ENCODE measurements at places on chromosomes 16 and 17.

DNA sequence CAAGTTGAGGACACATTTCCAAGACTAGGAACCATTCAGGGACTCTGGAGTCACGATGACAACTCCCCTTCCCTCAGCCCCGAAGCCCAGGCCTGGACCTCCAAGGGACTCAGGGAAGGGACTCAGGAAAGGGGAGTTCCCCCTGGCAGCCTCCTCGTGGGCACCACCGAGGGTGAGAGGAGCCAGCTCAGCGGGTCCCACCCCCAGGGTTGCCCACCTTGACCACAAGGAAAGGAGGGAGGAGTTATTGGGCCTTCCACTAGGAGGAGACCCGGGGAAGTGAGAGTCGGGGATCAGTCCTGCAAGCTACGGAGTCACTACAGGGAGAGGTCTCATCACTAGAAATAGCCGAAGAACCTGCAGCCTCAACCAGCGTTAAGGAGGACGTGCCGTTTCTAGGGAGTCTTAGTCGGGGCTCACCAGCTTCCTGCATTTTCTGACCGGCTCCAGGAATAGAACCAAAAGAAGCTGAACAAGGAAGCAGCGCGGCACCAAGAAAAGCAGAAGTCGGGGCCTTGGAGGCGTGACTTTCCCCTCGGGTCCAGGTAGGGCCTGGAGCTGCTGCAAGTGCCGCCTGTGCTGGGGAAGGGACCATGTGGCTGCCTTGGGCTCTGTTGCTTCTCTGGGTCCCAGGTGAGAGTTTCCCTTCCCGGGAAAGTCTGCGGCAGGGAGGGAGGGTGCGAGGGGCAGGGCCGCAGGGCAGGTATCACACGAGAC is at the start of gene CD300A:
TSS of gene CD300A (plus strand) at position 524 of the 717 bp plus-strand sequence. CDS start at position 594, 70 bp downstream.
- DNase-seq: peak; percentile 23

- DNase-seq: no peak
Observed at GRCh38 chr16:5205361-5206040, 107.9 kb upstream of the EEF2KMT start.

- DNase-seq: peak; percentile 85
Observed at GRCh38 chr17:40516581-40517285, 15.3 kb upstream of the TNS4 start.

GRCh38 chr17:47190770-47191169 is 1.7 kb upstream of the CDC27 start:
- DNase-seq: no peak

DNA sequence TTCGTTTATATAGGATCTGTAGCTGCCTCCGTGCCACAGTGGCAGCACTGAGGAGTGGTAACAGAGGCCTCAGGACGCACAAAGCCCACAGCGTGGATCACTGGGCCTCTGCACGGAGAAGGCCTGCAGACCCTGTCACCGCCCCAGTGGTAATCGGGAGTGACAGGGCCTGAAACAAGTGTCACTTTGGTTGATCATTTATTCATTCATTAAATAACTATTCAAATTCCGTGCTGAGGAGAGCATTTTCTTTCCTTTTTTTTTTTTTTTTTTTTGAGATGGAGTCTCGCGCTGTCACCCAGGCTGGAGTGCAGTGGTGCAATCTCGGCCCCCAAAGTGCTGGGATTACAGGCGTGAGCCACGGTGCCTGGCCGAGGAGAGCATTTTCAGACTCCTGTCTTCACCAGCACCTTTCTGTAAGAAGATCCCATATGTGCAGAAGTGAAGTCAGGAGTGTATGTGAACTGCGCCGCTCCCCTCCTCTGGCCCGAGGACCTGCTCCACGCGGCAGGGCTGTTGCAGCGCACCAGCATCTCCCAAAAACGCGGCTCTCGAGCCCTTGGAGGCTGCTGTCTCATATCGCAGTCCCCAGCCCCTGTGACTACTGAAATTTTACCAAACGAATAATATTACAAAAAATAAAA is 44.9 kb upstream of the TRAP1 start:
- no peak for DNase-seq

DNA sequence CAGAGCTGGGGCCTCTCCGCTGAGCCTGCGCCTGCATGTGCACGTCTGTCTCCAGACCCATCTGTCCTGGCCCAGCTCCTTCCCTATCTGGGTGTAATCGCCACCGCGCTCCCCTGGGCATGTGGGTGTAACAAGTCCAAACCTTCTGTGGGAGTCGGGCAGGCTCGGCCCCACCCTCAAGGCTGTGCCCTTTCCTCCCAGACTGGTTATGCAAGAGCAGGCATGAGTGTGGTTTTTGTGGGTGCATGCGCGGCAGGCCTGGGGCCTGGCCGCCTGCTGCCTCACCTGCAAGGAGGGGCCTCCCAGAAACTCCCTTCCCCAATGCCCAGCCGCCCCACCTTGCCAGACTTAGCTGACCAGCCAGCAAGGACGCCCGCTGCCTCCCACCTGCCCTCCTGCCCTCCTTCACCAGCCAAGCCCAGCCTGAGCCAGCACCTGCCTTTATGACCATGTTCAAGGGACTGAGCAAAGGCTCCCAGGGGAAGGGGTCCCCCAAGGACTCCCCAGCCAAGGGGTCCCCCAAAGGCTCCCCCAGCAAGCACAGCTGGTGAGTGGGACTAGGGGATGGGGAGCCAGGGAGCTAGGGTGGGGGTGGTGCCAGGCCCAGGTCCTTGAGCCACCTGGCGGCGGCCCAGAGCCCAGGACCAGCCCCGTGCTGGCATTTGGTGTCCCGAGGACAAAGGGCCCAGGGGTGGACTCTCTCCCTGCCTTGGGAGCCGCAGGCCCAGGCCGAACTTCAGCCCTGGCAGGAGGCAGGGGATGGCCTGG is at the start of gene EVPLL:
TSS of gene EVPLL (plus strand) at position 342 of the 768 bp plus-strand sequence. CDS start 3,160 bp downstream, outside the sequence.
- DNase-seq: no peak

DNA sequence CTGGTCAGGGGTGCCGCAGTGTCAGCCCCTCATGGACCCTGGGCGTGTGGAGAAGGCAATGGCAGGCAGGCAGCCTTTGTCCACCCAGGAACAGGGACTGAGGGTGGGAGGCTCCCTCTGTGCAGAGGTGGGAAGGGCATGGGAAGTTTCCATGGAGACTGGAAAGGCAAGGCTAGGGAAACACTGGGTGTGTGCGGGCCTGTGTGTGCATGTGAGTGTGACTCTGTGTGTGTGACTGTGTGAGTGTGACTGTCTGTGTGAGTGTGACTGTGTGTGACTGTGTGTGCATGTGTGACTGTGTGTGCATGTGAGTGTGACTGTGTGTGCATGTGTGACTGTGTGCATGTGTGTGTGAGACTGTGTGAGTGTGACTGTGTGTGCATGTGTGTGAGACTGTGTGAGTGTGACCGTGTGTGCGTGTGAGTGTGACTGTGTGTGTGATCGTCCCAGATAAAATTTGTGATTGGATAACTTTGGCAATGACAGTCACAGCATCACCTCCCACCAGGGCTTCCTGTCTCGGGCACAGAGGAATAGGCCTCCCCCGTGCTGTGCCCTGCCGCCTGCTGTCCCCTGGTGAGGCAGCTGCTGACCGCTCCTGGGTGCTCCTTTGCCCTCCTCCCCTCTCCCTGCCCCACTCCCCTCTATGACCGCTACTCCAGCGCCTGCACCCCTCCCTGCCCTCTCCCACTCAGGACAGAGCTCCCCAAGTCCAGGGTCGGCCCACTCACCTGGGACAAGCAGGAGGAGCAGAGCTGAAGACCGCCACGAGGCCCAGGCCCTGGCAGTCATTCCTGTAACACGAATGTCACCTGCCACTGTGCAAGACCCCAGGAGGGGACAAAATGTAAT is 698 bp downstream of the CD300C start:
- DNase-seq: no peak

- DNase-seq: no peak
Observed at GRCh38 chr17:17004251-17004996, 32.5 kb upstream of the TNFRSF13B start.

DNA sequence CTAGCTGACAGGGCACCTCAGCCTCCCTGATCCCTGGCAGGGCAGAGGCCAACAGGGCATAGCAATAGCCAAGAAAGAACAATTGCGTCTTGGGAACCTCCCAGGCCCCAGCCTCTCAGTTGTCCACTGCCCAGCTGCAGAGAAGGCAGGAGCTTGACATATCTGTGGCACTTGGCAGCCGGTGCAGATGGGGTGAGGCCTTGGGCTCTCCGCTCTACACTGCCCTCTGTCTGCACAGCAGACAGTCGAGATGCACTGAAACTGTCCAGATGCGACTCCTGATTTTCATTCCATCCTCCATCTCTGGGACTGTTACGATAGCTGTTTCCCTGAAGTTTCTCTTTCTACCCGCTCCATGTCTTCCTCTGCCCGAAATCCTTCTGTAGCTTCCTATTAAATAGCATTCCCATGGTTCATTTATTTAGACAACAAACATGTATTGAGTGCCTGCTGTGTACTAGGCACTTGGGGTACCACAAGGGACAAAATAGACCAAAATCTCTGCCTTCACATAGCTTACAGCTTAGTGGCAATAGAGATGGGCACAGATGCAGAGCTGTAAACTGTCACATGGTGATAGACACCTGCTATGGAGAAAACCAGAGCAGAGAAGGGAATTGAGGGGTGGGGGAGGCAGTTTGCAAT is 3.3 kb downstream of the POLR3E start:
- peak; percentile 52 for DNase-seq

DNA sequence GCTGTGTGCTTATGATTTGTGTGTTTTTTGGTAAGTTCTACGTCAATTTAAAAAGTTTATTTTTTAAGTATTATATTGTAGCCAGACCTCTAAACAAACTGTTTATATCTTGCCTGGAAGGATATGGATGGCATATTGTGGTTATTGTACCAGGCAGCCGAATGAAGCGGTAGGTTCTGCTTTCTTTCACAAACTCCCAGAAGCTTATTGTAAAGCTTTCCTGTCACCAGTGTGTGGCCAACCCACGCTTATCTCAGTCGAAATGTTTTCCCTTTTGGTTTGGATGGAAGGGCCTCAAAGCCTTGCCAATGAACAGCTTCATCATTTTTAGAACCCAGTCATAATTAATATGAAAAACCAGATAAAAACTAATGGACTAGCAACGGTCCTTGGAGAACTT is 53.1 kb downstream of the CYB5B start:
- DNase-seq: no peak

GRCh38 chr17:66830451-66830850 is 4.5 kb upstream of the CACNG5 start:
- DNase-seq: no peak

DNA sequence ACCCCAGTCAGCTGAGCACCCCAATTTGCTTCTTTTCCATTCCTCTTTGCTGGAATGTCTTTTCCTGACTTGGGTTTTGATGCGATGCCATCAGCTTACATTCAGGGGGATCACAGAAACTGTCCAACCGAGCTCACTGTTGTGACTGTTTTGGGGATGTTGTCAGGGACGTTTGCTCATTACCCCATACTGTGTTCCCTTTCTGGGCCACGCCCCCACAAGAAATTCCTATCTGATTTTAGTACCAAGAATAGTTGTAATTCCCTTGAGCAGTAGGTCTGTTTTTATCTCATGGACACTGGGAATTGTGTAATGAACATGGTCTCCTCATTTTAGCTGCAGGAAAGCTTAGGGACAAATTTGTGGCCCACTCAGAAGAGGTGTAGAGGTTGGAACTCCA is 2.6 kb upstream of the NTN1 start:
- DNase-seq: no peak

GRCh38 chr17:40953881-40954280 is 12.9 kb downstream of the KRT39 start:
- no peak for DNase-seq

GRCh38 chr16:27772093-27772825 is 222.3 kb downstream of the KATNIP start:
- DNase-seq: no peak

DNA sequence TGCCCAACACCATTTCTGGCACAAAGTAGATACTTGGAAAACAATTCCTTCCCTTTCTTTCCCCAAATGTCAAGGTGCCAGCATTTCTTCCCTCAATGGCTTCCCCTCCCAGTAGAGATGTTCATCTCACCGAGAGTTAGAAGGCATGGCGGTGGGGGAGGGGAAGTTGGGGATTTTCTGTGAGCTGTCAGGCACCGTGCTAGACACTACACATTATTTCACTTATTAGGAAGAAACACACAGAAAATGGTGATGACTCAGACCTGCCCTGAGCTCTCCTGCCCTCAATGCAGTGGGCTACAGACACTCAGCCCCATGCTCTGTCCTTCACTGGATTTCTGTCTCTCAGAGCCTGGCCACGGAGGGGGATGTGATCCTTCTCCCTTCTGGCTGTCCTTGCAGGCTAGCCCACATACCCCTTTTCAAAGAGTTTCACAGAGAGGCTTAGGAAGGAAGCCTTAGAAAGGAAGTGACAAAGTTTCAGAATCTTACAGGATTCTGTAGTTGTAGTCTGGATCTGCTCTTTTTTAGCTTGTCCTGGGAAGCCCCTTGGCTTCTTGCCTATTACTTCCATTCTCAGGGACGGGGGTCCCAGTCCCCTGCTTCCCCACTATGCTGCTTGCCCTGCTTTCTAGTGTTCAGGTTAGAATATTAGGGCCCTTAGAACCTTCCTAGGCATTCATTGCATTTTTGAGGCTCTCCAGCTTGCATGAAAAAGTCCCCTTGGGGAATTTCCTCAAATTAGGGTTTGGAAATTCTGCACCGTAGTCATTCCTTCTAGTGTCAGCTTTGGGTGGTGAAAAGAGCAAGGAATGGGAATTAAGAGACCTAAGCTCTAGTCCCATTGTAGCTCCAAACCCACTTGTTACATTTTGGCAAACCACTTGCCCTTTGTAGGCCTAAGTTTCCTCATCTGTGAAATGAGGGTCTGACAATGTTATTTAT is 12.2 kb upstream of the CCL5 start:
- peak; percentile 56 for DNase-seq

DNA sequence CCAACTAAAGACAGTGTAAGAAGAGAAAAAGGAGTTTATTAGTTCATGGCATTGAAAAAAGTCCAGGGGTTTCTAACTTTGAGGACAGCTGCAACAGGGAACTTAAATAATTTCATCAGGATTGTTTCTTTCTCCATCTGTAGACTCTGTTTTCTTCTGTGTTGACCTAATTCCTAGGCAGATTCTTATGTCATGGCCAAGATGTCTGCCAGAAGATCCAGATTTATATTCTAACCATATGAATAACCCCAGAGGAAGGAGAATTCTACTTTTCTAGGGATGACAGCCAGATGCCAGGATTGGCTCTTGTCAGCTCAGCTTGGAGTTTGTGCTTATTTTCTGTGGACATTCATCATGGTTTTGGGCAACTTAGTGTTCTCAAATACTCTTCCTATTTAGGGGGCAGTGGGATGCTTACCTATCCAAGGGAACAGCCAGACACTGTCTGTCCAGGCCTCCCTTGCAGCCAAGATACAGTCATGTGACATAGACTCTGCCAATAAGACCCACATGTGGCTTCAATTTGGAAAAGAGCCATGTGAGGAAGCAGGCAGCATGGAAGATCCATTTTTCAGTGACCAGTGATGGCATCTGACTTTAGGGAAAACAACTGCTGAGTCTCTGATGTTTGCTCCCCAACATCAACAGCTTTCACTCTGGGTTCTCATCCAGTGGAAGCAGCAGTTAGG is 18.2 kb downstream of the PCTP start:
- DNase-seq: no peak

GRCh38 chr17:49708515-49709183 is 885 bp upstream of the SLC35B1 start:
- DNase-seq: no peak

GRCh38 chr17:75392559-75392958 is 12.9 kb downstream of the GRB2 start:
- DNase-seq: no peak
